GM19239 (cell line): ENCODE measurements at places on chromosomes 12 and 14.

- no peak for DNase-seq
Observed at GRCh38 chr12:2191534-2192153, 138.9 kb downstream of the CACNA1C start.

- no peak for DNase-seq
Observed at GRCh38 chr14:104555430-104556255, 23.9 kb upstream of the C14orf180 start.

DNA sequence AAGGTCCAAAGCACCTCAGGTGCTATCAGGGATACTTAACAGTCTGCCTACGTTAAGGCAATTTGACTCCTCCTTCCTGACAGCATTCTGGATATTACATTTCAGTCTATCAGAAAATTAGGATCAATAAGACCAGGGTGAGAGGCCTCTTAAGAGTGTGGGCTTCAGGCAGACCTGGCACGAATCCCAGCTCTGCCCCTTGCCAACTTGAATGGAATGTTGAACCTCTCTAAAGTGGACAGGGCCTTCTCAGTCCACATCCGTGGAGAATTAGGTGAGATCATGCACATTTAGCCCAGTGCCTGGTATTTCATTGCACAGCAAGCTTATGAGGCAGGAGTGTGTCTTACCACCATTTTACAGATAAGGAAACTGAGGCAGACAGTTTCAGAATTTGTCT lies 25.9 kb downstream of the DCAF4 start:
- DNase-seq = no peak

DNA sequence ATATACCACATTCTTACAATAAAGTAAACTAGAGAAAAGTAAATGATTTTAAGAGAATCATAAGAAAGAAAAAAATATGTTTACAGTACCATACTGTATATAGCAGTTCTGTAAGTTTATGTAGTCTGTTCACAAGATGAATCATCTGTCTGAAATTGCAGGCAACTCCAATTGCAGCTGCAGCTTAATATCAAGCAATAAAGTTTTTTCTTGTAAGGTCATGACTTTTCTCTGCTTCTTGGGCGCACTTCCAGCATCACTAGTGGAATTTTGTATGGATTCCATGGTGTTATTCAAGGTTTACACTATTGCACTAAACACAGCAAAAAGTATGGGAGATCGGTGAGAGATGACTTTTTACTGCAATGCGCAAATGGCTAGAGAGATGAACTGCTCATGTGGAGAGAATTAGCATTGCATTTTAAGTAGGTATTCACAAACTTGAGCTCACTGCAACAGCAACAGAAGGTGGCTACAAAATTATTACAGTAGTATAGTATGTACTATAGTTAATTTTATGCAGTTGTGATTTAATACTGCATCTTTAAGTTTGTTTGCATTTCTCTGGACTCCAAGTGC lies 445.4 kb upstream of the OR4E1 start:
- no peak for DNase-seq

DNA sequence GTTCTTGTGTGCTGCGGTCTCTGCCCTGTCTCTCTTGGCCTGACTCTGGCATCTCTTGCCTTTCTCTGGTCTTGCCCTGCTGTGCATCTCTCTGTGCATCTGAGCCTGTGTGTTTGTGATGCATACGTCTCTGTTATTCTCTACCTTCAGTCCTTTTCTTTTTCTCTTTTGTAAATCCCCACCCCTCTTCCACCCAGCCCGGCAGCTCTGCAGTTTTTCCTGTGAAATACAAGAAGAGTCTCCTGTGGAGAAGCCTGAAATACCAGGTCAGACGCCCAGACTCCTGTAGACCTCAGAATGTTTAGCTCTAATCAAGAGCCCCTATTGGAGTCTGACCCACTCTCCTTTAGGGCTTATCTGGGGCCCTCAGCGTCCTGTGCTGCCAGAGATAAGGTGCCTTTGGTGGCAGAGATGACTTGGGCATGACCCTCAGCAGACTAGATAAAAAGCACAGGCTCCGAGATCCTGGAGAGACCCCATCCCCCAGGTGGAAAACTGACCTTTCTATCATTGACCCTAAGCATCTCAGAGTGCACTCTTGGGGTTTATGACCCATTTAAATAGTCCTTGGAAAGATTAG lies 167.5 kb upstream of the SRRM4 start:
- DNase-seq = no peak

- no peak for DNase-seq
Observed at GRCh38 chr14:57526942-57527341, 33.3 kb upstream of the CCDC198 start.

DNA sequence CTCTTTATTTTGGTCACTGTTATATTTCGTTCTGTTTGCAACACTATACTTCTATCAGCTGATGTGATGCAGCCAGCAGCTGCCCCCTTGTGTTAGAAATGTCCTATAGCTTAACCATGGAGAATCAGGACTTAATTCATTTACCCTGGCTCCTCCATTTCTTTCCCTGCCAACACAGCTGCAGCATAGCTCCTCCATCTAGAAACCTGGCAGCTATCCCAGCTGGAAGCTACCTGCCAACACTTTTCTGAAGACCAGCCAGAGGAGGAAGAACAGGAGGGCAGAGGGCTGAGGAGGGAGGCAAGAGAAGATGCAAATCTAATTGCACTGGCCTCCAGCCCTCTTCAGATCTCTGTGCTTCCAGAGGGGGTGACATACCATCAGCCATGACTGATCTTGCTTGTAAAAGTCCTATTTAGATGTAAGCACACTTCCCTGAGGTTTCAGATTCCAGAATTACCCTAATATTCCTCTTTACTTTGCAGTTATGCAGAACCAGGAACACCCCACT lies 156.8 kb upstream of the TMEM260 start:
- no peak for DNase-seq
